ENCODE measurements at places on chromosomes 2 and 18. TPM values are rescaled to one million over a fixed set of nuclear protein-coding genes. Genes with fewer than 3 reads are reported as not detected.

GRCh38 chr2:72923833-72924352 lies 6.6 kb downstream of the EMX1 start:
- H3K36me3 ChIP-seq: no peaks in the 10 kb centered on the region
- DNase-seq: no peak
- H3K27me3 ChIP-seq: peaks cover 48% of the 10 kb centered on the region
- no peak overlapping the region for H3K27ac ChIP-seq
- H3K4me1 ChIP-seq: no peaks in the 10 kb centered on the region
- no peak overlapping the region for H3K4me3 ChIP-seq

CAVIN2 gene
- not detected for polyA plus RNA-seq

DNA sequence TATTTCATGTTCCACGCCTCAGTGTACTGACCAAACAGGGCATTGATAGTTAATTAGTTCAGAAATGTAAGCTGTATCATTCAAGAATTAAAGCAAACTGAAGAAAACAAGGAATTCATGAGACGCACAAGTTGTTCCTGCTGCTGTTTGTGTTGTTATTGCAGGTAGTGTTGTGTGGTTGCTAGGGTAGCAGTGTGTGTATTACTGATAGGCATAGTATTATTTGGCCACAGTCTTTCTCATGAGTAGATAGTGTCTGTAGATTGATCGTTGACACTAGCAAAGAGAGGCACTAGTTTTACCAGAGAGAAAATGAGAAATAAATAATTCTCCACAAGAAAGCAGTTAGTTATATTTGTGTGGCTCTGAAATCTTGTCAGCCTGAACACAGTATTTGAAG lies 548.6 kb downstream of the LRP1B start:
- H3K27ac ChIP-seq: no peak overlapping the region
- H3K4me3 ChIP-seq: no peak overlapping the region

GRCh38 chr18:24878289-24878688 lies 417.9 kb downstream of the HRH4 start:
- H3K27me3 ChIP-seq: no peaks in the 10 kb centered on the region
- H3K36me3 ChIP-seq: no peaks in the 10 kb centered on the region
- H3K4me1 ChIP-seq: no peaks in the 10 kb centered on the region
- no peak overlapping the region for H3K4me3 ChIP-seq
- no peak for DNase-seq
- H3K27ac ChIP-seq: no peak overlapping the region

- peaks cover 18% of the 10 kb centered on the region for H3K36me3 ChIP-seq
- DNase-seq: no peak
- no peaks in the 10 kb centered on the region for H3K27me3 ChIP-seq
- no peaks in the 10 kb centered on the region for H3K4me1 ChIP-seq
Measured at GRCh38 chr18:79343567-79344207, 52.0 kb upstream of the NFATC1 start.

GRCh38 chr2:98472132-98472650 lies 27.5 kb downstream of the INPP4A start:
- peaks cover 92% of the 10 kb centered on the region for H3K4me1 ChIP-seq
- no peak for DNase-seq
- peaks cover 16% of the 10 kb centered on the region for H3K36me3 ChIP-seq

- no peak overlapping the region for H3K4me3 ChIP-seq
- H3K4me1 ChIP-seq: no peaks in the 10 kb centered on the region
- no peak overlapping the region for H3K27ac ChIP-seq
- 0 out of 2 replicates have a peak, but pooled peaks cover 2% of the 10 kb centered on the region for H3K27me3 ChIP-seq
- no peak for DNase-seq
- H3K36me3 ChIP-seq: no peaks in the 10 kb centered on the region
Measured at GRCh38 chr2:120678251-120678650, 57.4 kb upstream of the GLI2 start.

- H3K4me1 ChIP-seq: no peaks in the 10 kb centered on the region
- no peak overlapping the region for H3K27ac ChIP-seq
- H3K4me3 ChIP-seq: no peak overlapping the region
- no peaks in the 10 kb centered on the region for H3K36me3 ChIP-seq
- no peak for DNase-seq
Measured at GRCh38 chr2:172198361-172198760, 95.7 kb upstream of the DLX2 start.
